ENCODE measurements at places on chromosomes 11 and 22. TPM values are rescaled to one million over a fixed set of nuclear protein-coding genes. Genes with fewer than 3 reads are reported as not detected.

The TMEM86A gene
- 0.58 TPM for total RNA-seq

The RASD2 gene
- total RNA-seq, result 0.07 TPM

The KCNJ11 gene
- total RNA-seq, result 2.0 TPM

The DEPDC7 gene
- total RNA-seq, result not detected

The GSTT2B gene
- not detected for total RNA-seq

The RFPL2 gene
- not detected for total RNA-seq

- H3K27ac ChIP-seq, result no peak overlapping the region
- no peaks in the 10 kb centered on the region for H3K27me3 ChIP-seq
- no peak overlapping the region for H3K4me3 ChIP-seq
- H3K36me3 ChIP-seq, result no peaks in the 10 kb centered on the region
- peaks cover 63% of the 10 kb centered on the region for H3K4me1 ChIP-seq
- no peak for DNase-seq
Measured at GRCh38 chr11:121446752-121447156, 5.4 kb upstream of the SORL1 start.

GRCh38 chr11:66686100-66686785 is 8.6 kb upstream of the RBM4B start:
- no peaks in the 10 kb centered on the region for H3K4me1 ChIP-seq
- H3K27me3 ChIP-seq, result no peaks in the 10 kb centered on the region
- no peak for DNase-seq
- H3K27ac ChIP-seq, result no peak overlapping the region
- no peaks in the 10 kb centered on the region for H3K36me3 ChIP-seq

GRCh38 chr11:112615238-112615637 is 346.0 kb upstream of the NCAM1 start:
- no peak overlapping the region for H3K27ac ChIP-seq
- H3K27me3 ChIP-seq, result no peaks in the 10 kb centered on the region
- no peak overlapping the region for H3K4me3 ChIP-seq
